ENCODE measurements at places on chromosomes 6 and 20.
A peak's percentile ranks its signal among the peaks of the same experiment; 100 is the strongest.

GRCh38 chr6:7763881-7764280 lies 38.0 kb downstream of the BMP6 start:
- no peak for DNase-seq

DNA sequence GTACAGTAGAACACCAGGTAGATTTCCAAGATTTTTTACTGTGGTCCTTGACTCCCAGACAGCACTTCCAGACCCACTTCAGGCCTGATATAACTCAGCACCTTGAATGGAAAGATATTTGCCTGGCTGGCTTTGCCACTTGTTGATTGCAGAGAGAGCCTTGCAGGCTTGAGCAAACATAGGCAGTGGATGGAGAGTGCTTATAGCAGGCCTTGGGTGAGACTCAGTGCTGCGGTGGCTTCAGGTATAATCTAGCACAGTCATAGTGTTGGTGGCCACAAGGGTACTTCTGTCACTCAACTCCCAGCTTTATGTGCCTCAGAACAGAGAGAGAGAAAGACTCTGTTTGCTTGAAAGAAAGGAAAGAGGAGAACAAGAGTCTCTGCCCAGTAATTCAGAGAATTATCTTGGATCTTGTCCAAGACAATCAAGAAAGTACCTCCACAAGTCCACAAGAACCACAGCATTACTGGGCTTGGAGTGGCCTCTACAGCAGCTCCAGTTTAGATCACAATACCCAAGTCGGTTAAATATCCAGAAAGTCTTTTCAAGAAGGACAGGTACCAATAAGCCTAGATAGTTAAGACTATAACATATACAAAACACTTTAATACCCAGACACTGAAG lies 70.5 kb upstream of the FKBP1C start:
- no peak for DNase-seq

DNA sequence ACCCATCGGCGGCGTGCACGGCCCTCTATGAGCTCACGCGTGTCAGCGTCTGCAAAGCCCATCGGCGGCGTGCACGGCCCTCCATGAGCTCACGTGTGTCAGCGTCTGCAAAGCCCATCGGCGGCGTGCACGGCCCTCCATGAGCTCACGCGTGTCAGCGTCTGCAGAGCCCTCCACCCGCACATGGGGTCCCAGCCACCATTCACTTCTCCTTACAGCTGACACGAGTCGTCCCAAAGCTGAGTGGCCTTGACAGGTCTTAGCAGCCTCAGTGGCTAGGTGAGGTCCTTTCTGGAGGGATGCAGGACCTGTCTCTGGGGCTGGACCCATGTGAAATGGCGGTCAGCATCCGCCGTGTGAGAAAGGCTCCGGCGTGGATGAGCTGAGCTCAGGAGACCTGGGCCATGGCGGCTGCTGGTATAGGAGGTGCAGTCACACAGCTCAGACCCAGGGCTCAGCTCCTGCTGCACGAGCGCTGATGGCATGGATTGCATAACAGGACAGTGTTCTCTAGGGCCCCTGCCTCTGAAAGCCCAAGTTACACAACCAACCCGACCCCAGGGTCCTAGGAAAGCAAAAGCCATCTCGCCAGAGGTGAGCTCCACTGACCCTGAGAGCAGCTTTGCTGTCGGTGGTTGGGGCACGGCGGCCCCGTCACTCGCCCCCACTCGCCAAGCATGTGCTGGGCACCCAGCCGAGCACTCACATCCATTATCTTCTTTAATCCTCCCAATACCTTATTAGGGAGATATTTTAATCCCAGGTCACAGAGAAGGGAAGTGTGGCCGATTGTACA lies 38.9 kb downstream of the DLL1 start:
- DNase-seq: no peak

DNA sequence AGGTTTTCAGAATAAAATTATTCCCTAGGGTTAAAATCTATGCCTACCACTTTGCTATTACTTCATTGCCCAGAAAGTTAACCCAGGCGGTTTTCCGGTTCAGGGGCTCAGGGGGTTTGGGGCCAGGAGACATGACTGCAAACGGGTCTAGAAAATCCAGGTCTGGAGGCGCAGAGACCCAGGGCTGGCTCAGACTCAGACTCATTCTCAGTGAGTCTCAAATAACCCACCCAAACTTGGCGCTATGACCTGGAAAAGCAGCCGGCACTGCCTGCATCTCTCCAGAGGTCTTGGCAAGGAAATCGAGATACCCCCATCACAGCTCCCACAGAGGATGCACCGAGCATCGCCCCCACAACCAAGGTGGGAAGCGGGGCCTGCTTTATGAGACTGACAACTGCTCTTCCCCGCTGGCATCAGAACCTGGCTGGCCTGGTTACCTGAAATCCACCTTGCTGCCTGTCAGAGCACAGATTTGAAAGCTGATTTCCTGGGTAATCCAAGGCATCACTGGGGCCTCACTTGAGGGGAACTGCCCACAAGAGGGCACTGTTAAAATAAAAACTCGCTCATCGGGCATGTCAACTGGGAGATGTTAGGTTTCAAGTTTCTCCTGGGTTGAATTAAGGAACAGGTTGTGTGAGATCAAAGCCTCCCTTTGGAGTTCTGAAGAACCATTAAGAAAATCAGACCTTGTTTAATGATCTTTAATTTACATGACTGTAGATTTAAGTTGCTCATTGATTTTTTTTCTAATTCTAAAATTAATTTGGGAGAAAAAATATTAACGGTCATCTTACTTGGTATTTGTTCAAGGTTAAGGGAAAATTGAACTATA lies 55.1 kb downstream of the KIF16B start:
- peak; percentile 54 for DNase-seq

DNA sequence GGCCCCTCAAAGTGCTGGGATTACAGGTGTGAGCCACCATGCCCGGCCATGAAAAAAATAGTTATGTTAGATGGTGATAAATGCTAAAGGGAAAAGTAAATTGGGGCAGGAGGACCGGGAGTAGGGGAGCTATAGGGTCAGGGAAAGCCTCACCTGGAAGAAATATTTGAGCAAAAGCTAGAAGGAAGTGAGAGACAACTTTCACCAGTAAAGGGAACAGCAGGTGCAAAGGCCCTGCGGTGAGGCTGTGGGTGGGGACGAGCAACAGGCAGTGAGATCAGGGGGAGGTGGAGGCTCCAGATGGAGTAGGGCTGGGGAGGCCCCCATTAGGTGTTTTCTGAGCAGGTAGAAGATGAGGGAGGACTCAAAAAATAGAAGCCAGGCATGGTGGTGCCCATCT lies 16.0 kb downstream of the BCAS4 start:
- DNase-seq: no peak

DNA sequence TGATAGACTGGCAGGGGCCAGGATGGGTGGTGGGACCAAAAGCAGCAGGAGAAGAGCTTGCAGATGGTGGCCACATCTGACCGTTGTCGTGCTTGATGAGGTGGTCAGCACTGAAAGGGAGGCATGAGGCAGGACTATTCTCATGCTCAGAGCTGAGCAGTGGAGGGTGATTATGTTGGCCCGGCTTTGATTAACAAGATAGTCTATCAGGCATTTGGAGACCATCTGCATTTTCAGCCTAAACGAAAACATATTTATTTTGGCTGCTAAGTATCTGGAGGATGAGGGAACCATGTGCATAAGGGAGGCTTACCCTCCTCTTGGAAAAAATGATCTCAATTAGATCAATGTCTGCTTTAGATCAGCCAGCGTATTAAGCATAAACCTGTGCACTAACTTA lies 141.6 kb upstream of the KCNK16 start:
- no peak for DNase-seq

DNA sequence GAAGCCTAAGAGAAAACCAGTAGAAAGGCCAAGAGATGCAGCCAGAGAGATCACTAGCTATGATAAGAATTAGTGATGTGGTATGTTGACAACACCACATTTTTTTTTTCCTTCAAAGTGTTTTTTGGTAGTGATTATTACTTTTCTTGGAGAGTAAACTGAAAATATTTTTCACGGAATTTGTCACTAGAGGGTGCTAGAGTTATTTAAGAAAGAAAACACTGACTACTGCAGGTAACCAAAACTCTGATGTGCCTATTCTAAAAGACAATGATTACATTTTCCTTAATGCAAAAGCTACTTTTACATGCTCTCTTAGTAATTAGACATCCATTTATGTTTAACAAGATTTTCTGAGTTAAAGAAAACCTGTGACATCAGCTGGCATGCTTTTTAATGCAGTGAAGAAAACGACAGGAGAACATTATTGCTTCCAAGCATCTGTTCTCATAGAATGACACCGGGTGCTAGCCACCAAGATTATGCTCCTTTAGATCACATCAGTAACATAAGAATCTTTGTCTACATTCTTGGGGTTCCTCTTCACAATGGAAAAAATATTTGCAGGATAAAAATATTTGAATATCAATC lies 28.8 kb downstream of the RWDD2A start:
- DNase-seq: peak; percentile 26

DNA sequence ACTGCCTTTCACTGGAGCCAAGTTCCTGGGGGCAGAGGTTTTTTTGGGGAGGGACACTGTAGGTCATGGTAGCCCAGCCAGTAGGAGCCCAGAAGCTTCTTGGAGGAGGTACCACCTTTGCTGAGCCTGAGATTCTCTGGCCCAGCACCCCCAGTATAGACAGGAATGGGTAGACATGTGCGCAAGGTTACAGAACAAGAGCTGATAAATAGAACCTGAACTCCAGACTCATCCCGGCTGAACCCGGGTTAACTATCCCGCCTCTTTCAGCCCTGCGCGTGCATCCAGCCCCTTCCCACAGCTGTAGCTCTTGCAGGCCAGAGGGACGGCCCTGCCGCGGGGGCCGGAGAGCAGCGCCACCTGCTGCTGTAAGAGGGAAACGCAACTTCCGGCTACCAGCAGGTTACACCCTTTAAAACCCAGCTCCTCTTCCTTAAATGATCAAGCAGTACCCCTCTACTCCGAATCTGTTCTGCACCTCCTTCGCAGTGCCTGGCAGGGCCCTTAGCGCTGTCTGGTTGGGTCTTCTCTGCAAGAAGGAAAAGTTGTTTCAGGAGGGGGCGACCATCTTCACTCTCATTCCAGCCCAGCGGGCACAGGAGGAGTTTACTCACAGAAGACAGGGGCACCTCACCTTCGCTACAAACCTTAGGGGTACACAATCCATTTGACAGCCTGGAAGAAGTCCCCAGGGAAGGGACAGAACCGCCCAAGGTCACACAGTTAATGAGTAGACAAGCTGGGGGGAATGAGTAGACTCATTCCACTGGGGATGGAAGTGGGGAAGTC lies 7.5 kb downstream of the SRXN1 start:
- peak; percentile 85 for DNase-seq

- no peak for DNase-seq
Measured at GRCh38 chr6:97462031-97462430, 179.0 kb upstream of the MMS22L start.

DNA sequence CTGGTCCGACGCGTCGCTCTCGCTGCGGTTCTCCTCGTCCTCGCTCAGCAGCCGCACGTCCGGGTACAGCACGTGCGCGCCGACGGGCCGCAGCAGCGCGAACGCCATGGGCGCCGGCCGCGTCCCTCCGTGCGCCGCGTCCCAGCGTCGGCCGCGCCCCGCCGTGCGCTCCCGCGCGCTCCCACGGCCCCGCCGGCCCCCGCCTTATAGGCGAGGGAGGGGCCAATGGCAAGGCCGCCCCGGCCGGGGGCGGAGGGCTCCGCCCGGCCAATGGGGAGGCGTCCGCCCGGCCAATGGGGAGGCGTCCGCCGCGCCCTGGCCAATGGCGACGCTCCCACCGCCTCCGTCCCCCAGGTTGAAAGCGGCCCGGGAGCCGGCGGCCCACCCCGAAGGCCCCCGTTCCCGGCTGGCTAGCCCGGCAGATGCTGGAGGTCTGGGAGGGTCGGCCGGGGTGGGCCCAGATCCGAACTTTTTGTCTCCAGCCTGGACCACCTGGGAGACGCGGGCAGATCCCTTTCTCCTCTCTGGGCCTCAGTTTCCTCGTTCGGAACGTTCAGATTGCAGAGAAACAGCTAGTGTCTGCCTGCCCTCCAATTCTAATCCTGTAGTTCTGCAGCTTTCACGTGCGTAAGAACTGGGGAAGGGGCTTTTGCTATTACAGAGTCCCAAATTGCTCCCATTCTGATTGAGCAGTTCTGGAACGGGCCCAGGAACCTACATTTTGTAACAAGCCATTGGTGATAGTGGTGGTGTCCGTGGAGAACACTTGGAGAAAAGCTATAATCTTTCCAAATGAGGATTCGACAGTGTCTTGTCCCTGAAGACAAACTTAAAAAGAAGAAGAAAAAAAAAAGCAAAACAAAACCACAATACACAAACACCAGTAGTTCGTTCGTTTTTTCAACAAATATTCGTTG lies at the start of gene TCF15:
TSS of gene TCF15 (minus strand) at position 180 of the 917 bp plus-strand sequence. CDS start at position 108, 72 bp downstream.
- DNase-seq: peak; percentile 91

- no peak for DNase-seq
Measured at GRCh38 chr6:24251339-24251738, 106.5 kb downstream of the DCDC2 start.

- no peak for DNase-seq
Measured at GRCh38 chr6:109374326-109374892, 7.9 kb downstream of the CD164 start.

- no peak for DNase-seq
Measured at GRCh38 chr6:37172912-37173492, 3.0 kb downstream of the PIM1 start.

- DNase-seq: no peak
Measured at GRCh38 chr6:127520066-127520465, 931 bp upstream of the MTCL3 start.

DNA sequence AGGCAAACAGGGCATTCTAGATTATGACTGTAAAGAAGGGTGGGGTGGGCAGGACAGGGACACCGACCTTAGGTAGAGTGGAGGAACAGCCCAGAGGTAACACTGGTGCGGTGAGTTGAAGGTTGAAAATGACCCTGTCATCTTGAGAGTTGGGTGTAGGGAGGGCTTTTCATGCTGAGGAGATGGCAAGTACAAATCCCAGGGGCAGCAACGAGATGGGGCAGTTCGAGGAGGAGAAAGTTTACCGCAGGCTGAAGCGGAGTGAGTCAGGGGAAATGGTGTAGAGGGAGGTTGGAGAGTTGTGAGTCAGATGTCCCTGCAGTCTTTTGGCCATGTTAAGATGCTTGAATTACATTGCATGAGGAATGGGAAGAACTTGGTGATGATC lies 101.1 kb downstream of the HIVEP1 start:
- peak; percentile 59 for DNase-seq

- DNase-seq: no peak
Measured at GRCh38 chr20:7387638-7388193, 552.5 kb downstream of the HAO1 start.

DNA sequence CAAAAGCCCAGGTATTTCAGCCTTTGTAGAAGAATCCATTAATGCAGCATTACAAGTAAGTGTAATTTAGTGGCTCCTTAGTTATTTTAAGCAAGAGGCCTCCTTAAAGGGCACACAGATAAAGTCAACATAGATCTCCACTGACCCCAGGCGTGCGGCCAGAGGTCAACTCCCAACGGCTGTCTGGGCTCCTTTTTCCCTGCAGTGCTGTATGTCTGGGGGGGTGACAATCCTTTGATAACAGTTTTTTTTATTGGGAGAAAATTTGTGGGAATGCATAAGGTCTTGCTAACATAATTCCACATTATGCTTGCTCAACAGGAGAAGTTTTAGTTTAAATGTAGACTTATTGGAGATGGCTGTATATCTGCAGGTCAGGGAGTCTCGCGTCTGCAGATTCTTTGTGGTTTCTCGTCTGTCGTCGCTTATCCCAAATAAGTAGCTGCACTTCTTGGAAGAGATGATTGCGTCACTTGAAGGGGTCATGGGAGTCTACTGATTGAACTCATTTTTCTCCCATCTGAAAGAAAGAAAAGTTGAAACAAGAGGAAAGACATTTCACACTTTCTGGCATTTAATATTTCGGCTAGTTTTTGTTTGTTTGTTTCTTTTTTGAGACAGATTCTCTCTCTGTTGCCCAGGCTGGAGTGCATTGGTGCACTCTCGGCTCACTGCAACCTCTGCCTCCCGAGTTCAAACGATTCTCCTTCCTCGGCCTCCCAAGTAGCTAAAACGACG lies 151.7 kb upstream of the AKAP12 start:
- peak; percentile 62 for DNase-seq
